ENCODE measurements at places on chromosomes 5 and 9.

DNA sequence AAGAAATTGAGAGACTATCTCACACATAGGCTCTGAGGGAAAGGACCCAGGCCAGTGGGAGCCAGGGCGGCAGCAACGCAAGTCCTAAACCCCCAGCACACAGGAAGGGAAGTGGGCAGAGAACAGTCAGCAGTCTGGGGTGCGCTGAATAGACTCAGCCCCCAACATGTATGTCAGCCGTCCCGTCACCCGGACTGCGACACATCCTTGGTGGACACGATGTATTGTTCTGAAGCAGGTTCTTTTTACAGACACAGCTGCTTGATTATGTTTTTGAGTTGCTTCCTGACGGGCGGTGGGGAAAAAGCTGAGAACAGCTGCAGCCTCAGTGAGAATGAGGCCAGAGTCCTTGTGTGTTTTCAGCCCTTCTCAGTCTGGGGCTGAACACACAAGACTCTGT, 64.1 kb upstream of the CXCL14 start:
- no peak for DNase-seq

DNA sequence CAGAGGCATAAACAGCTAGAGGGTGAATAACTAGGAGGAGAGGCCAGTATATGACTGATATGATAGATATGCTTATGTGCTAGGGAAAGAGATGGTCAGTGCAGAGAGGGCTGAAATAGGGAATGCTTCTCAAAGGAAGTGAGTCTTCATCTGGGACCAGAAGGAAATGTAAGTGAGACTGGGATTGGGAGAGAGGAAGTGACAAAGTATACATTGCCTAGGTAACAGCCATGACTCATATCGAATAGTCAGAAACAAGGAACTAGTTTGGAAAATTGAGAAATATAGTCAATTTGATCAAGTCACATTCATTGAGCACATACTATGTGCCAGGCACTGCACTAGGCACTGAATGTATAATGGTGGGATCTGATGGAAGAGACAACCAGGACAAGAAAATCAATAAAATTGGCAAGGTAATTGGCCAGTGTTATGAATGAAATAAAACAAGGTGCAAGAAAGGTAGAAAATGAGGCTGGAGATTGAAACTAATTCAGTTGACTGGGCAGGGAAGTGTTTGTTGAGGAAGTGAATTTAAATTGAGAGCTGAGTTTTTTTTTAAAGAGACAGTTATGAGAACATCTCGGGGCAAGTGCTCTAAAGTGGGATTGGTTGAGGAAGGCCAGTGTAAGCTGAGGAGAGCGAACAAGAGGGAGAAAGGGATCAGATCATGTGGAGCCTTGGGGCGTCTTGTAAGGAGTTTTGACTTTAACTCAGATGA, 4.3 kb downstream of the ERAP2 start:
- peak; percentile 96 for DNase-seq

DNA sequence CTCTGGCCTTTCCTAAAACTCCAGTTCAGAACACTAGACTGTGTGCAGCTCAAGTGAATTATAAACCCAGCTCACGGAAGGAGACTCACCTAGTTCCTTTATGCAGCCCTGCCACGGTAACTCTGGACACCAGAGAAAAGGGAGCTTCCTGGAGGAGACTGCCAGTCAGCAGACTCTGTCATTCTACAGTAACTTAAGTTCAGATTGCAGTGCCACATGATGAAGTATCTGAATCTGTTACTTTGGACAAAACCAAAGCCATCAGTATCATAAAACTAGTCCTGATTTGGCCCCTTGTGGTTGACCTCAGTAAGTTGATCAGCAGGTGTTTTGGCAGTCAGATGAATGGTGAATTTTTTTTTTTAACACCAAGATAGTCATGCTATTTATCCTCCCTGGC, 2.7 kb downstream of the MTRR start:
- peak; percentile 70 for DNase-seq

DNA sequence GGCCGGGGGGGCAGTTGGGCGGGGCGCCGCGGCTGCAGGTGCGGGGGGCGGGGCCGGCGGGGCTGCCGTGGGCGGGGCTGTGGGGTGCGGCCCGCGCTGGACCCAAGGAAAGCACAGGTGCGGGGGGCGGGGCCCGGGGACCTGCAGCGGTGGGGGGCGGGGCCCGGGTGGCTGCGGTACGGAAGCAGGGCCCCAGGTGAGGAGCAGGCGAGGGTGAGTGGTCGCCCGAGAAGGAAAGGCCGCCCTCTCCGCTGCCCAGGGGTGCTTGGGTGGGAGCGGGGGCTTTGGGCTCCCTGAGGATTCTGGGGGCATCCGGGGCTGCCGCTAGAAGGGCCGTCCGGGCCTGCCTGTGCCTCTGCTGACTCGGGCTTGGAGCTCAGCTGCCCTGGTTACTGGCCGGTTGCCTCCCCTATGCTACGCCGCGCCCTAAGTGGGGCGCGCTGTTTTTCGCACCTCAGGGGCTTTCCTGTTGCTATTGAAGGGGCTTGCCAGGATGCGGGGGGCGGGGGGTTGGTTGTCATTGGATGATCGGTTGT, 767 bp downstream of the RALGPS1 start:
- DNase-seq, result peak; percentile 50

DNA sequence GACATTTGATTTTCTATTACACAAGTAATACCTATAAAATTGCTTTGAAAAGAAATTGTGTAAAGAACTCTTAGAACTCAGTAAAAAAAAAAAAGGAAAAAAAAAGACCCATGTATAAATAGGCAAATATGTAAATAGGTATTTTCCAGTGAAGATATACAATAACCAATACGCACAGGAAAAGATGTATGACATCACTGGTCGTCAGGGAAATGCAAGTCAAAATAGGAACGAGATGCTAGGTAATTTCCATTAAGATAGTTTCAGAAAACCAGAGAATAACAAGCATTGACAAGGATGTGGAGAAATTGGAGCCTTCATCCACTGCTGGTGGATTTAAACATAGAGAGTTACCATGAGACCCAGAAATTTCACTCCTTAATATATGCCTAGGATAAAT, 708.8 kb downstream of the MTRR start:
- DNase-seq, result no peak

GRCh38 chr5:64165500-64166200, at the start of gene RNF180:
Gene RNF180 (plus strand): TSS chr5:64165843. CDS start chr5:64200808, 34,965 bp downstream.
- peak; percentile 66 for DNase-seq

DNA sequence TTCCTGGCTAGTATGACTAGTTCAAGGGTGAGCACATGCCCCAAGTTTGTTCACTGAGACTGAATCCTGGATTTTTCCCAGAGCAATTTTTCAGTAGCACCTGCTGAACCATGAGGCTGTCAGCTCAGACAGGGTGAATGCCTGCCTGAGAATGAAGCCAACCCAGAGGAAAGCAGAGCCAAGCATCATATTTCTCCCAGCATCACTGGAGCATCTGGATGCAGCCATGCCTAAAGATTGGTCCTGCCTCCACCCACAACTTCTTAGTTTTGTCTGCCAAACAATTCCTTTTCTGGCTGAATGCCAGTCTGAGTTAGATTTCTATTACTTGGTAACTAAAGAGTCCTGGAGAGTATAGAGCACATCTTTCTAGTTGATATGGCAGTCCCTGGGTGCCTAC, 343.6 kb downstream of the CSNK1G3 start:
- DNase-seq, result peak; percentile 74

- peak; percentile 70 for DNase-seq
Measured at GRCh38 chr5:157994906-157995519, 136.1 kb upstream of the CLINT1 start.

DNA sequence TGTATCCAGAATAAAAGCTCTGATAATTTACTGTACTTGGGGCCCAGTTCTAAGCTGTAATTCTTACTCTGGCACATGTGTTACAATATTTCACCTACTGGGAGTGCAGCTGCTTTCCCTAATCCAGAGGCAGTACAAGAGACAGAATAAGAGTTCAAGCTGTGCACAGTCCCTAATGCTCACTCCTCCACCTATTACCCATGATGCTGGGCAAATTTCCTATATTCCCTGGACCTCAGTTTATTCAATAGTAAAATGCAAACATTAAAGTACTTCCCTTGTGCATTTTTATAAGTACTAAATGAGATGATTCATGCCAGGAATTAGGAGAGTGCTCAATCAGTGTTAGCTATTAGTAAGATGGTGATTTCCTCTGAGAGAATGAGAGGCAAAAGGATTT, 28.0 kb upstream of the TAF11L2 start:
- DNase-seq, result no peak

DNA sequence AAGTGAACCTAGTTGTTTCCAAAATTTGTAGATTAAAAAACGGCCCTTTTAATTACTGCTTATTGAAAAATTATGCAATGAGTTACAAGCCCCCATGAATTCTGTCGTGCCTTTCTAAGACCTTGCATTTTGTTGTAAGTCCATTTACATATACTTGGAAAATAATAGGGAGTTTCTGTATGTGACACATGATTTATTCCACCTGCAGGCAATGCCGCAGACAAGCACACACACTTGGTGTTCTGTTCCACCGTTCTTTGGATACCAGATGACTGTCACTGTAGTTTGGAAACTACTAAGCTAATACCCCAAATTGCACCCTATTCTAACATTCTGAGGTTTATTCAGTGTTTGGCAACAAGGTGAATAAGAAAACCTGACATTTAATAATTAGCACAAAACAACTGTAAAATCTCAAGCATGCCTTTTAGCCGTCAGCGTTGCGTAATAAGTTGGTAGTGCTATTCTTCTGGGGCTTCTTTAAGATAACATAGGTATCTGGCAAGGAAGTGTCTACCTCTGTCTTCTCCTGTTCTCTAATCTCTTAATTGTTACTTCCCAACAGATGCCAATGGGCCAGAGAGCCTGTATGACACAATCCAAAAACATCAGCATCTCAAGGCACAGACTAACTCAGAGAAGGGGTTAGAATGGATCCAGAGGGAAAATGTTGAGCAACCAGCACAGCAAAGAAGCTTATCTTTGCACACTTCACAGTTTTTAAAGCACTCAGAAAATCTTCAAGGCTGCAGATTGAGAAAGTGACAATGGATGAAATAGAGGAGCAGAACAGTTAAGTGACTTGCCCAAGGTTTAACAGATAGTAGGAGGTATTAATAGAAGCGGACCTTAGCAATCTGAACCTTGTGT, 48.2 kb upstream of the DPYSL3 start:
- DNase-seq, result no peak

DNA sequence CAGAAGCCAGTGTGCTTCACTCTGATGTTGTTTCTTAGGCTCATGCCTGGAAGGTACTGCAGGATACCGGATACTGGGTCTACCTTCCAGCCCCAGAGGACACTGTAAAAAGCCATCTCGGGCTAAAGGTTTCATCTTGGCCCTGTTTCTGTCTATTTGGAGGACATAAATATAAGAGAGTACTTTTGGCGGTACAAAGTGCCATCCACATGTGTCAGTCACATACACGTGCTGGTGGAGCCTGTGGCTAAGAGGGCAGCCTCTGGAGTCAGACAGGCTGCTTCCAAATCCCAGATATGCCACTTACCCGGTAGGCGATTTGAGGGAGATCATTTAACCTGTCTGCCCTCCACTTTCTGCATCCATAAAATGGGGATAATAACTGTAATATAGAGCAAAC, 160.4 kb downstream of the NR3C1 start:
- no peak for DNase-seq

DNA sequence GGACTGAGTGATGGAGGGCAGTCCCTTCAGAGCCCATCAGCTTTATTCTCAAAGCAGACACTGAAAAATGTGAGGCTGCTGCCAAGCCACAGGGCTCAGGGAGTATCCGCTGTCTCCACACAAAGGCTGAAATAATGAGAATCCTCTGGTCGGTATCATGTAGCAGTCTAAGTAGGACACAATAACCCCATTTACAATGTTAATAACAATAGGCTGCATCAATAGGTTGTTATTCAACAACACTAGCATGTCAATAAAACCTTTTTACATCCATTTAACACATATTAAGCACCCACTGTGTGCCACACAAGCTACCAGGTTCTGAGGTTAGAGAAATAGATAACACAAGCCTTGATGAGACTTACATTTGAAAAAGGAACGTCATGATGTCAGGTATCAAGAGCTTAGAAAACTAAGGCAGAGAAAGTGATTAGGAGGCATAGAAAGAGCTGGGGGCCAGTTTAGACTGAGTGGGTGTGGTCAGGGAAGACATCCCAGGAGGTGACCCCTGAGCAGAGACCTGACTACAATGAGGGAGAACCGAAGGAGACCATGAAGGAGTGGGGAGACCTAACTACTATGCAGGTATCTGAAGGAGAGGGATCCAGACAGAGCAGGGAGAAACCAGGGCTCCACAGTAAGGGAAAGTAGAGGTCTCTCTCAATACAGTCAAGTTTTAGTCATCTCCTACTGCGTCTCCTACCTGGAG, 140.1 kb upstream of the GRIA1 start:
- no peak for DNase-seq

DNA sequence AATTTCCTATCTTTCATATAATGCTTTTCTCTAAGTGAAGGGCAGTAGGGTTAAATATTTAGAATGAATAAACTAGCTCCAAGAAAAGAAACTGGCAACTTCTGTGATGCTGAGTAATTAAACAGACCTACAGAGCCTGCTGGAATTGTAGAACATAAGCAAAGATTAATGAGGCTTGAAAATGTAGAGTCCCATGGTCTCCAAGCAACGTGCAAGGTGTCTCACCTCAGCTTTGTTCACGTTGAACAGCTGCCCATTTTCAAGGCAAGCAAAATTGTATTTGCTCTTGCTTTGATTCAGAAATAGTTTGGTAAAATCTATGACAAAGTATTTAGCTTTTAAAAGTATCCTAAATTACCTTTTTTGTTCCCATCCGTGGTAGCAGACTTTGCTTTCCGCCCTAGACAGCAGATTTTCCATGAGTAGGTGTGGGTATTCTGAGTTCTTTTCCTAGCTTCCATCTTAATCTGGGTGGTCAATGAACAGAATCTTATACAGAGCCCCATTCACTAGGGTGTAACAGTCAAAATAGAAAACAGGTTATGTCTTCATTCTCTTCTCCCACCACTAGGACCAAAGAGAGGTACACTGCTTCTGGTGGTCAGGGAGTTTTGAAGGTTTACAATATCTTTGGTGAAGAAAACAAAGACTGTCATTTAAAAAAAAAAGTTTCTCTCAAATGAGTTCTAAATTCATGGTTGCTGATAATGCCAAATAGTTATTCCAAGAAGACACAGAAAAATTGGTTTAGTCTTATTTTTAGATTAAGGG, 52.1 kb upstream of the TYRP1 start:
- DNase-seq, result peak; percentile 76

- no peak for DNase-seq
Measured at GRCh38 chr5:175015028-175015685, 290.8 kb downstream of the MSX2 start.

GRCh38 chr5:138033386-138033808, 518 bp upstream of the FAM13B start:
- DNase-seq, result no peak

DNA sequence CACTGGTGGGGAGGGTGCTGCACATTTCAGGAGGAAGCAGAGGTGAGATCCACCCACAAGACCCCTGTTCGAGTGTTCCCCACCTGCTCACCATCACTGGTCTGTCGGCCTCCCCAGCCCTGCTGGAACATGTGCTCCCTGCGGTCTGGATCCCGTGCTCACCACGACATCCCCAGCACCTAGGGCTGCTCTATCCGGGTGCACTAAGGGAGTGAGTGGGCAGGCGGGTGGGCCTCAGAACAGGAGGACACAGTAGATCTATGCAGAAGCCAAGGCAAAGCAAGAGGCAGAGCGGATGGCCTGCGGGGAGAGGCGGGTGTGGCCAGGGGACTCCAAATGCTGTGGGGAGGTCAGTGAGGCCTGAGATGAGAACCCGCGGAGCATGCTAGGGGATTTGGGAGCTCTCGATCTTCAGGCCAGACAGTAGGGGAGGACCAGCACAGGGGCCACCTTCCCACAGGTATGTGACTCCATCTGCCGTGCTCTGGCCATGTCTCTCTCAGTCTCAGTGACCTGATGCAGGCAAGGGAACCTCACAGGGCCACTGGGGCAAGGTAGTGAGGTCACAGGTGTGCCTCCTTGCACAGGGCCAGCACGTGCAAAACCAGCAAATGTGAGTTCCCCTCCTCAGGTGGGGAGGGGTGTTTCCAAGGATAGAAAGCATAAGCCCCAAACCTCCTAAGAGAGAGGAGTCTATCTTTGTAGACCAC, 134.2 kb downstream of the ZNF354C start:
- DNase-seq, result no peak

All from kidney tubule cell (primary cell).